ENCODE measurements at places on chromosomes 1 and 21.

- peaks cover 46% of the 10 kb centered on the region for H3K4me1 ChIP-seq
- no peaks in the 10 kb centered on the region for H3K36me3 ChIP-seq
- H3K4me3 ChIP-seq = peak overlapping the region; percentile 99
- DNase-seq = no peak
Observed at GRCh38 chr21:45076245-45076711, 1.9 kb downstream of the ADARB1 start.

DNA sequence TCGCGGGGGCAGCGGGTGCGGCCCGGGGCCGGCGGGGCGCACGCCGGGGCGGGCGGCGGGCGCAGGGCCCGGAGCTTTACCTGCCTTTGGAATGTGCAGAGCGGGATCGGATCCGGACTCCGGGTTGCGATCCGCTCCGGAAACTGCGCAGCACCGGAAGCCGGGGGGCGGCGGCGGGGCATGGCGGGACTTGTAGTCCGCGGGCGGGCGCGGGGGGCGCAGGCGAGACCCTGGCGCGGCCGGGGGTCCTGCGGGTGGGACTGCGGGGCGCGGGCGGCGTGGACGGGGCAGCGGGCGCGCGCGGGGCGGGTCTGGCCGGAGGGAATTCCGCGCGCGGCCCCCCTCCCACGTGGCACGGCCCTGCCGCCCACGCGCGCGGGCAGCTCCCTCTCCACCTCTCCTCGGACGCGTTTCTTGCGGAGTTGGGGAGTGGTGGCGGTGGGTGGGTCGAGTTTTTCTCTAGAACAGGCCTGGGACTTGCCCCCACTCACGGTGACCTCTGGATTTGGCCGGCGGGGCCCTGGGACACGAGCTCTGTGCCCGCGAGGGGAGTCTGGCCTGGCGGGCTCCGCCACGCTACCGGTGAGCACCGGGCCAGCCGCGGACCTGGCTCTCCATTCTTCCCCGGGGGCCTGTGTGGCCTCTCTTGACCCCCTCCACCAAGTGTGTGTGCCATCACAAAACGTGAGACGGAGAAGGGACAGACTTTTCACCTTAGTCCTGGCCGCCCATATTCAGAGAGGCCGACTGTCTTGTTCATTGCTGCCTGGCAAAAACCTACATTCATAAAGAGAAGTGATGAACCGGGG, at the start of gene PRDM15:
TSS of gene PRDM15 (minus strand) at position 155 of the 809 bp plus-strand sequence. CDS start 18,981 bp downstream, outside the sequence.
- no peaks in the 10 kb centered on the region for H3K36me3 ChIP-seq
- no peaks in the 10 kb centered on the region for H3K27me3 ChIP-seq
- peak; percentile 92 for DNase-seq
- peak within 1 kb of the TSS; percentile 91 for H3K4me3 ChIP-seq
- peaks cover 24% of the 10 kb centered on the region for H3K4me1 ChIP-seq

GRCh38 chr1:236921610-236922009, 82.6 kb downstream of the MT1HL1 start:
- DNase-seq = no peak
- H3K27ac ChIP-seq = no peak overlapping the region
- H3K4me1 ChIP-seq = no peaks in the 10 kb centered on the region
- H3K27me3 ChIP-seq = no peaks in the 10 kb centered on the region
- no peaks in the 10 kb centered on the region for H3K36me3 ChIP-seq

DNA sequence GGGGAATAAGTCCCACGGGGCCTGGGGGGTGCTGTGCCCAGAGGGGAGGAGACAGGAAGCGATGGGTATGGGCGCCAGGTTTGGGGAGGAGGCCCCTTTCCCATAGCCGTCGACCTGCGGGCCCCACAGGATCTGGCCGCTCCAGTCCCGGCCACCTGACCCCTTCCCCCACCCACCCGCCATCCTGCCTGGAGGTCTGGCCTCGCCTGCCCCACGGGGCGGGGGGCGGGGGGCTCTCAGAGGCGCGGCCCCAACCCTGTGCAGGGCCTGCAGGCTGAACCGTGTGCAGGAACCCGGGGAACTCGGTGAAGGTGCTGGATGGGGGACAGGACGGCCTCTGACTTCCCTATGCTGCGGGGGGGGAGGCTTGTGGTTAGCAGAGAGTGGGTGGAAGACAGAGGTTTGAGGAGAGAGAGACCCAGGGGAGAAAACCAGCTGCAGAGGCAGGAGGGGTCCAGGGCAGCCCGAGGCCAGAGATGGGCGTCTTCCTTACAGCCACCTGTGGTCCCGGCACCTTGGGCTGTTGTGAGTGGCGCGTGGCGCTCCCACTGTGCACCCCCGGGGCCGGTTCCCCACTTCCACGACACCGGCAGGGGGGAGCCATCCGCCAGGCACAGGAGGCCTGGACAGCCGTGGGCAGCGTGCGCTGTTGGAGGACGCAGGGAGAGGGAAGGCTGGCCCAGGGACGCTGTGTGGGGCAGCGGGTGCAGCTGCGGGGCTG, 2.5 kb upstream of the TNFRSF18 start:
- no peaks in the 10 kb centered on the region for H3K36me3 ChIP-seq
- peak overlapping the region; percentile 32 for H3K4me3 ChIP-seq
- no peak overlapping the region for H3K27ac ChIP-seq
- no peak for DNase-seq

DNA sequence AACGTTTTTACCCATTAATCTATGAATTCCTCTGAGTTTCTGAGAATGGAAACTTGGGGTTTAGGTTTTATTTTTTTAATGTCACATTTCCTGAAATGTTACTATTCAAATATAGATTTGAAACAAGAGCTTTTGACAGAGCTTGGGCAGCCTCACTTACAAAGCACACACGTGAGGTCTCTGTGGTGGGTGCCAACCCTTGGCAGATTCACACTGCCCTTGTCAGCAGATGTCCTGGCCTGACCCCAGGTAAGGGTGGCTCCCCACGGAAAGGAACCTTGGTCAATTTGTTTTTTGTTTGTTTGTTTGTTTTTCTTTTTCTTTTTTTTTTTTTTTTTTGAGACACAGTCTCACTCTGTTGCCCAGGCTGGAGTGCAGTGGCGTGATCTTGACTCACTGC, 53.5 kb downstream of the FAAP20 start:
- H3K36me3 ChIP-seq = peaks cover 16% of the 10 kb centered on the region
- no peak overlapping the region for H3K4me3 ChIP-seq
- DNase-seq = no peak
- no peak overlapping the region for H3K27ac ChIP-seq

DNA sequence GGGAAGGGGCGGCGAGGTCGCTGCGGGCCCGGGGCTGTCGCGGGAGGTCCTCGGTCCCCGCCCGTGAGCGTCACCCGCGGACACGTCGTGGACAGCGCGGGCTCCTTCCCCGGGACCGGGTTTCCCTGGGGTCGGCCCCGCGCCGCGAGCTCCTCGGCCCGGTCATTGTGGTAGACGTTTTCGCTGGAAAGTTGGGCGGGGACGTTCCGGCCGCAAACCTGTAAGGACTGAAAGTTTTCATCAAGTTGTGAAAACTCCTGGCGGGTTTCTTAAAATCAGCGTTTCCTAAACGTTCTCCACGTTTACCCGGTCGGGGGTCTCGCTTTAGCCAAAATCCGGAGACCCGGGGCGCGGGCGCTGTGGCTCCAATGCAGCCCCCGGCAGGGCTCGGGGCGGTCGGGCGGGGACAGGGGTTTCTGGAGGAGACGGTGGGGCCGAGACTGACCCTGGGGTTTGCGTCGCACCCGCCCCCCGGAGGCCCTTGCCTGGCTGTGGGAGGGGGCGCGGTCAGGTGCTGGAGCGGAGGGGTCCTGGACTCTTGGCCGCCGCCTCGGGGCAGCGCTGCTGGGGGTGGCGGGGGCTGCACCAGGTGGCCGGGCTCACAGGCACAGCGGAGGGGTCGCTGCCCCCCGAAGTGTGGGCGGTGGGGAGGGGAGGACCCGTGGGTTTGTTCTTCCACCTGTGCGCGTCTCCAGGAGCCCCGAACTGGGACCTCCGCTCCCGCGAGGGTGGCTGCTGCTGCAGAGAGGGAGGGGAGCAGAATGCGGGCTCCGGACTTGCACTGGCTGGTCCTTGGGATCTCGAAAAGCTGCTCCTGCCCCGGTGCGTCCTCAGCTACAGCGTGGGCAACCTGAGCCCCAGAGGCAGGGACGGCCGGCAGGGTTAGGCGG, 827 bp downstream of the PRKCZ start:
- DNase-seq = no peak
- H3K36me3 ChIP-seq = peaks cover 3% of the 10 kb centered on the region
- H3K27me3 ChIP-seq = peaks cover 44% of the 10 kb centered on the region
- peak overlapping the region; percentile 62 for H3K4me3 ChIP-seq

DNA sequence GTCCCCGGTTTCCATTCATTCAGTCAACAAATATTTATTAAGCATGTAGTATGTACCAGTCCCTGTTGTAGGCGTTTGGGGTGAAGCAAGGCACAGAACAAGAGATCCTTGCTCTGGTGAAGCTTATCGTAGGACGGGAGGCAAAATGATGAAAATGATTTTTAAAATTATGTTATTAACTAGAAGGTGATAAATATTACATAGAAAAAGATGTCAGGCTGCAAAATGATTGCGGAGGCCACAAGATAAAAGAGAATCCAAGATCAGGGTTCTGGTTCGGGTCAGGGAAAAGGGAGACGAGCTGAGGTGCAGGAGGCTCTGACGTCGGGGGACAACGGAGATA, 602 bp upstream of the CGN start:
- peaks cover 39% of the 10 kb centered on the region for H3K4me1 ChIP-seq
- no peak for DNase-seq
- H3K27ac ChIP-seq = peak overlapping the region; percentile 72

DNA sequence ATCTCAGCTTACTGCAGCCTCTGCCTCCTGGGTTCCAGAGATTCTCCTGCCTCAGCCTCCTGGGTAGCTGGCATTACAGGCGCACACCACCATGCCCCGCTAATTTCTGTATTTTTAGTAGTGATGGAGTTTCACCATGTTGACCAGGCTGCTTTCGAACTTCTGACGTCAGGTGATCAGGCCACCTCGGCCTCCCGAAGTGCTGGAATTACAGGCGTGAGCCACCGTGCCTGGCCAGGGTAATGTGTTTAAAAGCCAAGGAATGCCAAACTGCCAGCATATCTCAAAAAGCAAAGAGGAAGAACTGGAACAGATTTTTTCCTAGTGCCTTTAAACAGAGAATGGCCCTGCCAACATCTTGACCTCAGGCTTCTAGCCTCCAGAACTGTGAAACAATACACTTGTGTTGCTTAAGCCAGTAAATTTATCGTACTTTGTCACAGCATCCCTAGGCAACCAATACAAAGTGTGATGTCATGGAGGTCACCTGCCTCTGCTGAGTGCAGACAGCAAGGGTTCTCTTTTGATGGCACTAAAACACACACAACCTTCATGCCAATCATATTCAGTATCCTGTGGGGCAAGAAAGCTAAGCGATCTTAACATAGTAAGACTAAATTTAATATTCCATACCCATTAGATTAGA, 858.3 kb upstream of the TMPRSS15 start:
- H3K27me3 ChIP-seq = no peaks in the 10 kb centered on the region
- H3K27ac ChIP-seq = no peak overlapping the region

- H3K27ac ChIP-seq = peak overlapping the region; percentile 36
- DNase-seq = no peak
- H3K4me1 ChIP-seq = peaks cover 45% of the 10 kb centered on the region
- no peak overlapping the region for H3K4me3 ChIP-seq
- peaks cover 10% of the 10 kb centered on the region for H3K36me3 ChIP-seq
Observed at GRCh38 chr21:42003051-42003461, 7.1 kb downstream of the ZBTB21 start.

DNA sequence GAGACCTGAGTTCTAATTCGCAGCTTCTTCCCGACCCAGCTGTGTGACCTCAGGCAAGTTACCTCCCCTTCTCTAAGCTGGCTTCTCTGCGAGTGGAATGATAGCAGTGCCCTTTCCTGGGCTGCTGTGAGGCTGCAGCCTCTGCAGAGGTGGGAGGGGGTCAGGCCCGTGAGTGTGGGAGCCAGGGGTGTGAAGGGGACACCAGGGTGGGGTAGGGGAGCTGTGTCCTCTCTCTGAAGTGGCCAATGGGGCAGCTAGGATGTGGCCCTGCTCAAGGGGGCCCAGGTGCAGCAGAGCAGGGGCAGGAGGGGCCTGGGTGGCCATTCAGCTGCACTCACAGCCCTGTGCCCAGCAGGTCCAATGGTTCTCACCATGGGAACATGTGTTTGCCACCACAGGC, 24.5 kb downstream of the DMRTB1 start:
- no peaks in the 10 kb centered on the region for H3K4me1 ChIP-seq
- no peak overlapping the region for H3K27ac ChIP-seq
- H3K4me3 ChIP-seq = no peak overlapping the region

DNA sequence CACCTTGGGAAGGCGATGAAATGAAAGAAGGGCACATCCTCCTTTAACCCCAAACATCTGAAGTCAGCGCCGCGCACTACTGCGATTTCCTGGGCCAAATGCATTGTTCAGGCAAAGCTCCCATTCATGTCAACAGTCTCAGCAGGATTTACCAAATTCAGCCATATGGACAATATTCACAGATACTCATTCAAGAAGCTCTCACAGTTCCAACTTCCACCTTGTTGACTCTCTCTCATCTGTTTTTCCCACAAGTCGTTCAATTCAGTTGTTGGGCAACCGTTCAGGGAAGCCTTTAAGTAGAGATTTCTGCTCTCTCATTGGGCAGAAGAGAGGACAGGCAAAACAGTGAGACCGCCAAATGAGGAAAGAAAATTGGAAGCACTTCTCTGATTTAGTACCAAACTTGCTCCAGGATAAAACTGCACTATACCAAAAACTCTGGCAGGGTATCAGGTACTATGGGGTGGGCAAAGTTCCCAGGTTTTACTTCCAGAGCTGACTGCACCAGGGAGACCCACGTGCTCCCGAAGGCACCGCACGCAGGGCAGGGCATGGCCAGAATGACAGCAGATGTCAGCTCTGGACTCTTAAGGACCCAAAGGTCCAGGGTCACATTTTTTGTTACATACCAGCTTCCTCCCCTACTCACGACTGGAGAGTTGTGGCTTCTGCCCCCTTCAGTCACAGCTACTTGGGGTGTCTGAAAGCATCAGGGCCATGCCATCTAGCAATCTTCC, 668.8 kb downstream of the KIF26B start:
- no peak for DNase-seq
- no peaks in the 10 kb centered on the region for H3K36me3 ChIP-seq
- H3K4me3 ChIP-seq = no peak overlapping the region
- H3K27ac ChIP-seq = no peak overlapping the region

- no peaks in the 10 kb centered on the region for H3K36me3 ChIP-seq
- H3K27me3 ChIP-seq = no peaks in the 10 kb centered on the region
- peak overlapping the region; percentile 11 for H3K27ac ChIP-seq
- H3K4me3 ChIP-seq = no peak overlapping the region
- peaks cover 60% of the 10 kb centered on the region for H3K4me1 ChIP-seq
Observed at GRCh38 chr1:36369061-36369861, 16.5 kb downstream of the STK40 start.

GRCh38 chr21:41817228-41817627, 50.4 kb upstream of the RIPK4 start:
- no peak overlapping the region for H3K4me3 ChIP-seq
- no peak overlapping the region for H3K27ac ChIP-seq
- peaks cover 4% of the 10 kb centered on the region for H3K4me1 ChIP-seq
- no peaks in the 10 kb centered on the region for H3K27me3 ChIP-seq

DNA sequence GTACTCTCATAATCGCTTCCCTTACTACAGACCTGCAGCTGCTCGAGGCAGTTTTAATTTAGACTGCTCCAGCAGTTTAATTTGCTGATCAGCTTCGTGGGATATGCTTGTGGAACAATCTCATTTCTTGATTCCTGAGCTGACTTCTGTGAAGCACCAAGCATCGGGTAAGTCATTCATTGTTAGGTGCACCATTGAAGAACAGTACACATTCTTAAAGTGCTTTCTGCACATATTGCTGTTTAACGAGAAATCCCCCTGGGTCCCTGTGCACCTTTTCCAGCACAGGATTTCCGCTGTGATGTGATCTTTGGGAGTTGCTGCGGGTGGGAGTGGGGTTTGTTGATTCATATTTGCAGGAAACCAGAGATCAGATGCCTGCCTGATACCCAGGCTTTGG, 9.1 kb downstream of the GALNT2 start:
- H3K27ac ChIP-seq = no peak overlapping the region
- H3K4me1 ChIP-seq = peaks cover 32% of the 10 kb centered on the region
- H3K36me3 ChIP-seq = no peaks in the 10 kb centered on the region
- H3K27me3 ChIP-seq = no peaks in the 10 kb centered on the region

GRCh38 chr1:110135246-110135645, 15.0 kb upstream of the SLC6A17 start:
- H3K27me3 ChIP-seq = peaks cover 50% of the 10 kb centered on the region
- DNase-seq = no peak
- H3K4me1 ChIP-seq = peaks cover 4% of the 10 kb centered on the region
- H3K4me3 ChIP-seq = no peak overlapping the region
